ENCODE measurements at places on chromosomes 13 and 19.

- no peak for DNase-seq
These were observed 30.1 kb downstream of the ZAR1L start for GRCh38 chr13:32284927-32285632.

- no peak for DNase-seq
These were observed 77.5 kb upstream of the CLDN10 start for GRCh38 chr13:95474992-95475391.

DNA sequence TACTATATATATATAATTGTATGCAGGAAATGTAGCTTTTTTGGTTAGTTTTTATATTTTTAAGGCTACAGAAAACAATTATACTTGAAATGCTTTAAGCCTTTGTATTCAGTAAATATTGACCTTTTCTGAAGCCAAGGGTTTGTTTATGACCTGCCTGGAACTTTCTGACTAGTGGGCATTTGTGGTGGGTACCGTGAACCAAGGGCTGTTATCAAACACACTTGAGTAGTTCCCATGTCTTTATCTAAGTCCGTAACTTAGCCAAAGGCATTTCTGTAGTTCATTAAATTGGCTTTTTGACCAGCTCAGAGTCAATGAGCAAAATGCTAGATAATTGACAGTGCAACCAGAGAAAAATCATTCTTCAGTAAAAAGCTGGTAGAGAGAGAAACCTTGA lies 1444.2 kb upstream of the SLC10A2 start:
- DNase-seq: no peak

DNA sequence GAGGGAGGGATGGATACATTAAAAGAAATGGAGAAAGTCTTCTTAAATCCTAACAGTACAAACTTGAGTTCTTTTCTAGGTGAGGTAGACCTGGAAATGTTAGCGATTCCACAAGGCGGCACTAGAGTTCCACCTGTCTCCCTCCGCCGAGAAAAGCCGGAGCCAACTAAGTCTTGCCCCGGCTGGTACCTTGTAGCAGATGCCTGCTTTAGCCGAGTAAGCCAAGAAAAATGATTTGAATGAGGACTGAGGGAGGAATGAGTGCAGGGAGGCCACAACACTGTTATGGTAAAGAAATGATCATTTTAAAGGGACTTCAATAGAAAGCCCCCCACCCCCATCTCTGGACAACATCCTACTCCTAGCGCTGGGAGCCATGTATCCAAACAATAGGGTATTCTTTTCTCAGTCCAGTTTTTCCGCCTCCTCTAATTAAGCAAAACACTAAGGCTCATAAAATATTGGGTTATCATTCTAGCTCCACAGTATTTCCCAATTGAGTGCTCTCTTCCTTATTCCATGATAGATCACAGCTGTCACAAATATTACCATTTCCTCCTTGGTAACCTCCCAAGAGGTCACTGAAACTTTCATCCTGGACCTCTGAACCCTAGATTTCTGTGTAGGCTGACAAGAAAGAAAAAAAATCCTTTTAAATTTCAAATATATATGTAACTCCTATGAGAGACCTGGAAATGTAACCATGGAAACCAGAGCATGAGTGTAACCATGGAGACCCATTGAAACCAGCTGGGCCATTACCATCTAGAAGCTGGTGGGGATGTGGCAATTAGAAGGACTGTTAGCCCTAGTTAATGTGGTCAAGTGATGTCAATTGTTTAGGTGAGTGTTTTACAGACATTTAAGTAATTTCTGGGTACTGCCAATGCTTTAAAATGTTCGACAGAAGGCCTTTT lies 58.3 kb downstream of the GPALPP1 start:
- peak; percentile 68 for DNase-seq

GRCh38 chr19:58182577-58182988 lies 278 bp upstream of the ZNF274 start:
- DNase-seq: no peak

DNA sequence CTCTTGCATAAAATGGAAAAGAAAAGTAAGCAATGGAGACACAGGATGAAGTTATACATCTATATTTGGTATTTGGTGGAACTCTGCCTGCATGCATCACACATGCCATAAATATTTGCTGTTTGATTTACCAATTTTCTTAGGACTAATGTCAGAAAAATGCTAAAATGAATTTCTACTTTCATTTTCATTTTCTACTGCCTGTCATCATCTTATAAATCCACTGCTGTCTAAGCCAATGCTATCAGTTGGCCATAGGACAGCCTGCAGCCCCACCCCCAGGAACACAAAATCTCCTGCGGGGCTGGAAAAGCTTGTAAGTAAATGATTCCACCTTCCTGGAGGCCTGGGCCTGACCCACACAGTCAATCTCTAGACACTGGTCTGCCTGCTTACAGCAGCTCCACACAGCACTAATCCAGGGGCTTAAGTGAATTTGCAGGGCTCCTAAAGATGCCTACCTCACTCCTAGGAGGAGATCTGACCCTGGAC lies 122.0 kb downstream of the ENOX1 start:
- DNase-seq: no peak

DNA sequence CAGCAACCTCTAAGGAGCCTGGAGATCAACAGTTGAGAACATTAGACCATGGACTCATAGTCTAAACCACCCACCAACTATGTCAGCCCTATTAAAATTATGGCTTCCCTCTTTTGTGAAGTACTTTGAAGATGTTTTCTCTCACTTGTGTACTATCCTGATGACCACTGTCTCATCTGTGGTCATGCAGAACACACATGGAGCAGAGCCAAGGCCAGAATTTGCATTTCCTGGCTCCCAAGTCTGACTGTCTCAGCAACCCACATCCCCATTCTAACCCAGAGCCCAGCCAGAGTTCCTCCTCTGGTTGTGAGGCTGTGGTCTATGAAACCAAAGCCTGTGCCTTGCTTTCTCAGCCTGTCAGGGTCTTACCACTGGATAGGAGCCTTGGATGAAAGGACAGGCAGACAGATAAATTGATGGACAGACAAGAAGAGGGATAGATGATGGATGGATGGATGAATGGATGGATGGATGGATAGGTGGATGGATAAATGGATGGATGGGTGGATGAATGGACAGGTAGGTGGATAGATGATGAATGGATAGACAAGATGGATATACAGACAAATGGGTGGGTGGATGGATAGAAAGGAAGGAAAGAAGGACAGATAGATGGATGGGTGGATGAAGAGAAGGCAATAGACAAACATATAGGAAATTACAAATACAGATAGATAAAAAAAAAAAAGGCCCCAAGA lies 35.4 kb downstream of the ZNF557 start:
- no peak for DNase-seq

- peak; percentile 67 for DNase-seq
These were observed 22.1 kb upstream of the F7 start for GRCh38 chr13:113083402-113084061.

- no peak for DNase-seq
These were observed 134.0 kb downstream of the ENOX1 start for GRCh38 chr13:43652760-43653159.

- DNase-seq: no peak
These were observed at the start of gene CERS1 for GRCh38 chr19:18895824-18896341. Gene CERS1 (minus strand): TSS chr19:18896158. CDS start chr19:18896072, 86 bp downstream.

DNA sequence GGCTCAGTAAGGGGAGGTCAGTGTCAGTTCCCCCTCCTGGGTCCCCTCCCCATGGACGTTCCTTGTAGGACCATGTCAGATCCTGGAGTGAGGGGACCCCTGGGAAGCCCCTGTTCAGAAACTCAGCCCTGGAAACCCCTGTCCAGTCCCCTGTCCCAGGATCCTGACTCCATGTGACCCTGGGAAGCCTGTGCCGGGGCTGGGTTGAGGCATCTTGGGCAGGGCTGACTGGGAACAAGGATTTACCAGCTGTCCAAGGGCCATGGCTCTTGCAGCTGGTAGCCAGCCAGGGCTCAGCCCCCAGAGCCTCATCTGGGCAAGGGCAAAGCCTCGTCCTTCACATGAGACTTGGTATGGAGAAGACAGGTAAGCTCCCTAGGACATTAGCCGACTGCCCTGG lies 25.1 kb downstream of the CEACAM4 start:
- no peak for DNase-seq

- DNase-seq: peak; percentile 1
These were observed 789.1 kb downstream of the GPC5 start for GRCh38 chr13:92187378-92187989.

GRCh38 chr13:89380101-89380500 lies 1708.9 kb downstream of the SLITRK5 start:
- peak; percentile 64 for DNase-seq

DNA sequence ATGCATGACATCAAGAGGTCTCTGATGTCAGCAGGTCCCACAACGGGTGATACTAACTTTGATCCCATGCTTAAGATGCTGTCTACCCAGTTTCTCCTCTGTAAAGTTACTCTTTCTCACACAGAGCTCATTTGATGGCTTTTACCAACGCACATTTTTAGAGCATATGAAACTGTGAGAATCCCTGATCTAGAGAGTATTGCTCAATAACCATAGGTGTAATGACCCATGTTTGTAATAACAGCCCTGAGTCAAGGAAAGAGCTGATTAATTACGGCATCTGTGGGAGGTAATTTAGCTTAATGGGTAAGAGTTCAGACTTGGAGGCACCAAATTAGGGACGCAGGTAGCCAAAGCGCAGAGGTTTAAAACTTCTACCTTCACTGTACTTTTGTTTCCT lies 18.0 kb upstream of the IZUMO2 start:
- no peak for DNase-seq

DNA sequence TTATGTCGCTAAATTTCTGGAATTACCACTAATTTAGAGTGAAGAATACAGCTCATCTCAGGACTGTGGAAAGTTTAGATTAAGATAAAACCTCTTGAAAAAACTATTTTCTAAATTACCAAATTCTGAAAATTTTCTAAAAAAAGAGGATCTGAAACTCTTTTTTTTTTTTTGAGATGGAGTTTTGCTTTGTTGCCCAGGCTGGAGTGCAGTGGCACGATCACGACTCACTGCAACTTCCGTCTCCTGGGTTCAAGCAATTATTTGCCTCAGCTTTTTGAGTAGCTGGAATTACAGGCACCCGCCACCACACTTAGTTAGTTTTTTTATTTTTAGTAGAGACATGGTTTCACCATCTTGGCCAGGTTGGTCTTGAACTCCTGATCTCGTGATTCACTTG lies 16.6 kb upstream of the ZNF253 start:
- DNase-seq: no peak

GRCh38 chr19:39871362-39871761 lies 25.2 kb upstream of the FBL start:
- no peak for DNase-seq

DNA sequence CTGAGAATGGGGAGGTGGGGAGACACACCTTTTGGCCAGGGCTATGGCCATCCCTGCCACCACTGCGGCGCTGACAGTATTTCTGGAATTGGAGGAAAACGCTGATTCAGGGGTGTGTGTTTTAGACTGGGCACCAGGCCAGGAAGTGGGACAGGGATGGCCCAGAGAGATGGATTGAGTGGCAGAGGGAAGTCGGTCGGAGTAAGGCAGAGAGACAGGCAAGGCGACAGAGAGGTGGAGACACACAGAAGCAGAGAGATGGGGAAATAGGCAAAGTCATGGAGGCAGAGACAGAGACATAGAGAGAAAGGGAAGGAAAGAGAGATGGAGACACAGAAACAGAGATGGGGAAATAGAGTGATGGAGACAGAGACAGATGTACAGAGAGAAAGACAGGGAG lies 4.1 kb upstream of the C19orf81 start:
- DNase-seq: no peak

DNA sequence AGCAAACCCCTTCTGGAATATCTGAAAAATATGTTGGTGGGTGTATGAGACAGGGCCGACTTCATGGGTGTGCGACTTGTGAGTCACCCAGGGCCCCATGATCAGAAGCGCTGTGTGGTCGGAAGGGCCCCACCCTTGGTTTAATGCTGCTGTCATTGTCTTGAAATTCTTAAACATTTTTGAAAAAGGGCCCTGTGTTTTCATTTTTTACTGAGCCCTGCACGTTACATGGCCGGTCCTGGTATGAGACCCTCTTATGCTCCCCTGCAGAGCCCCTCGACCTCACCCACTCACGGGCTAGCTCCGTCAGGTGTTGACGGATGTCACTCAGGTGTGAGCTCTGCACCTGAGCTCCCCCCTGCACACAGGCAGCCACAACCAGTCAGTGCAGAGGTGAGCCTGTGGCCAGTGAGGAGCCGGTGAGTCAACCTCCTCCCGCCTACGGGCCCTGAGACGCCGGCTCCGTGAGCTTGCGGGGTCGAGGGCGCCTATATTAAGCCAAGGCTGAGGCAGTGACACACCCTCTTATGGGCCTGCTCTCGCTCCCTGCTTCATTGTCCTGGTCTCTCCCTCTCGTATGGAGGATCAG lies 27.7 kb downstream of the GADD45B start:
- DNase-seq: peak; percentile 47

DNA sequence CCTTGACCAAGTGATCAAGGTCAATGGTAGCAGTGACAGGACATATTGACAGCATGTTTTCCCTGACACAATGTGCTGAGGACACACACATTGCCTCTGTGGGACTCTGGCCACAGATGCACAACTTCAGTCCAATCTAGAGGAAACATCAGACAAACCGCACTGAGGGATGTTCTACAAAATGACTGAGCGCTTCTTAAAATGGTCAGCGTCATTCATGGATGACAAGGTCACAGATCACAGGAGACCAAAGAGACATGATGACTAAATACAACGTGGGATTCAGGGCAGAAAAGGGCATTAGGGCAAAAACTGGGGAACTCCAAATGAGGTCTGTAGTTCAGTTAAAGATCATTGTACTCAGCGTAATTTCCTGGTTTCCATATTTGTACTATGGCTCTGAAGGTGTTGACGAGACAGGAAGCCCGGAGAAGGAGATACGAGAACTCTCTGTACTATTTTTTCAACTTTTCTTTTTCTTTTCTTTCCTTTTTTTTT lies 20.6 kb downstream of the PBX4 start:
- DNase-seq: no peak

DNA sequence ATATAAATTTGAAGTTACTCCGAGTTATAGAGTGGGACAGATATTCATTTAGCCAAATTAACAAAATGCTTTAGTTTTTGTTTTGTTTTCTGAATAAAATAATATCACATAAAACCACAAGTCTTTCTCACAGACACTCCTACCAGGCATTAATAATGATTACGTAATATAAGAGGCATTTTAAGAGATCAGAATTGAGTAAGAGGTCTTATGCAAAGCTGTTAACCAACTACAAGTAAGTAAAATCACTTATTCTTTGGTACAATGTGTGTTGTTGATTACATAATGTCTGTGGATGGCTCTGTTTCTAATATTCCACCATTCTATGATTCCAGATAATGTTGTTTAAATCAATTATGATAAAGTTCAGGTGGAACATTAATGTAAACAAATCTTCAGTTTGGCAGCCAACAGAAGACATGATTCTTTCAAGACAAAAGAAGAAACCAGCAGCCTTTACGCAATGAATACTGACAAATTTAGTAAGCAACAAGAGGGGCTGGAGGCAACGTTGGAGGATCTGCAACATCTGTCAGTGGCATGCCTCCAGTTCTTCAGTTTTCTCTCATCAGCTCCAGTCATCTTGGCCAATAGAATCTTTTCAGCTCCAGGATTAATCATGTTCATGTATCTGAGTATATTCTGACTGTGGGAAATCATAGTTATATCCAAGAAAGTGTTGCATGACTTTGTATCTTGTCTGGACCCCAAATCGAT lies 403.8 kb downstream of the SLITRK5 start:
- DNase-seq: no peak
